GM19239 (cell line): ENCODE measurements at places on chromosomes 12 and 14.

DNA sequence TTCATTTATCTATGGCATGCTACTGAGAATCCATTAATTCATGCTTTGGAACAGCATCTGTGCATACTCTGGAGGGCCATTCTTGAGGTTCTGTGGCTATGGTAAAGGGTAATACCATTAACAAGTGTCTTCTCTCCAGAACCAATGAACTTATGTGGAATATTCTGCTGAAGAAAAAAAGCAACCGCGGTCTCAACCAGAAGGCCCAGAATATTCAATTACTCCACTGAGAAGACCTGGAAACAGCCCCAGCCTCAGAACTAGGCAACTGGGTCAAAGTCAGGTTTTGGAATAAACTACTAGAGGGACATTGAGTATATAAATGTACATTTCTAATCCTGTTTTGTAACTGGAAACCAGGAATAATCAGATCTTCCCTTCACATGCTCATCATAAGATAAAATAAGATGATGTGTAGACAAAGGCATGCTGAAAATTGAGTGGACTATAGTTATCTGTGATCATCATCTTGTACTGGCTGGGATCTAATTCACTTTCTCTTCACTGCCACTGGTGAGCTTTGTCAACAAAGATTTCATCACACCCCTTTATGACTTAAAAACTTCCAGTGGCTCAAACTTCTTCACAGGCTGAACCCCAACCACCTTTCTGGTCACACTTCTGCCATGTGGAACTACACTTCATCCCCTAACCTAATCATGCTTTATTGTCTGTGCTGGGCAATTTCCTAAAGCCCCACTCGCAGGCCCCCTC is 6.0 kb downstream of the SPTB start:
- DNase-seq, result no peak

- DNase-seq, result no peak
These were observed 14.5 kb upstream of the TESPA1 start for GRCh38 chr12:54998958-54999510.

DNA sequence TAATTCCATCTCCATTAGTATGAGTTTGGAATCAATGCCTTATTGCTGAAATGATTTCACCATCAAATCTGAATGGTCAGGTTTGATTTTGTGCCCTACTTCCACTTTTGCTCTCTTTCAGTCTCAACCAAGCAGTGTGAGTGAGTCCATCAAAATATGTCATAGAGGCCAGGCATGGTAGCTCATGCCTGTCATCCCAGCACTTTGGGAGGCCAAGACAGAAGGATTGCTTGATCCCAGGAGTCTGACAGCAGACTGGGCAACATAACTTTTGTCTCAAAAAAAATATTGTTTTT is 22.0 kb upstream of the HSP90B1 start:
- DNase-seq, result no peak

GRCh38 chr14:77593501-77593961 is 22.9 kb downstream of the SPTLC2 start:
- no peak for DNase-seq

DNA sequence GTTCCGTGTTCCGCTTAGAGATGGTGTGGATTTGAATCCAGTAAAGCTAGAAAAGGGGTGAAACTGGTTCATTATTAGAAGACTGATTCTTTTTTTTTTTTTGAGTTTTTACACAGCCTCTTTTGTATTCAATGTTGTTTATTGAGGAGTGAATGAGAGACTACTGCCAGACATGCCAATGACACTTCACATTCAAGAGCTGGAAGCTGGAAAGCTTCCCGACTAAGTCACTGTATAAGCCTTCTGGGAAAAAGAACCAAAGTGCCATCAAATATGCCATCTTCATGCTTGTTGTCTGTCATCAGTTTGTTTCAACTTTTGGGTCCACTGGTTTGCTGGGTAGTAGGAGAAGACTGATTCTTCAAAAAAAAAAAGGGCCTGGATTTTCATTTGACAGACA is 164.8 kb downstream of the ATP23 start:
- DNase-seq, result no peak

- no peak for DNase-seq
These were observed 164.6 kb upstream of the SLC16A7 start for GRCh38 chr12:59431266-59431665.

- DNase-seq, result no peak
These were observed 96.9 kb downstream of the EML5 start for GRCh38 chr14:88695870-88696269.

- no peak for DNase-seq
These were observed 3.5 kb upstream of the PTPRO start for GRCh38 chr12:15318841-15319240.

DNA sequence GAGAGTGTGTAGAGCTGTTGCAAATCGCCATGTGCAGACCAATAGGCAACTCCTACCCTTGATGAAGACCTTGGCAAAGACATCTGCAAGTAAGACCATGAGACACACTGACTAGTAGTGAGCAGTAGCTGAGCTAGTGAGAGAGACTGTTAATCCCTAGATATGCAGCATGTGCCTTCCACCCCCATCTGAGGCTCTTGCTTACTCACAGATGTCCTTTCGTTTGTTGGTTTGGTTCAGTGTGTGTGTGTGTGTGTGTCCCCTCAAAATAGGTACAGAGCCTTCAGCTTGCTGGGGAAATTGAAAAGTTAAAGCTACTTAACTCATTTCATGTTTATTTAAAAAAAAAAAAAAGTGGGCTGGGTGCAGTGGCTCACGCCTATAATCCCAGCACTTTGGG is 37.6 kb downstream of the MYF5 start:
- no peak for DNase-seq
